ENCODE measurements at places on chromosomes 13 and 19.

DNA sequence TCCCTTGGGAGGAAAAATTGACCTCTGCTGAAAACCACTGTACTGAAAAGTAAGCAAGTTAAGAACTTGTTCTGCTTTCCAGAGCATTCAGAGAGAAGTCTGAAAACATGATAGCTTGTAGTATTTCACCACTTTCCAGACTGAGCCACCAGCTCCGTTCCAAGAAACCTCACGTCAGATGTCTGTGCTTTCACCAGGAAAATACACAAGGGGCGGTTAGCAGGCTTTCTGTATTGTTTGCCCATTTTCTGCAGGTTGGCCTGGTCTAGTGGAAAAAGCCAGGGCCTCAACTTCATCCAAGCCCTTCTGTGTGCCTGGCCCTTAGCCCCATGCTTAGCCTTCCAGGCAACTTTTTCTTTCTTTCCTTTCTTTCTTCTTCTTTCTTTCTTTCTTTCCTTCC, 36.4 kb downstream of the RXFP2 start:
- DNase-seq, result no peak

GRCh38 chr19:32877323-32877912, 7.9 kb upstream of the SLC7A9 start:
- no peak for DNase-seq

GRCh38 chr13:45545686-45546409, 69.7 kb downstream of the ERICH6B start:
- DNase-seq, result no peak

DNA sequence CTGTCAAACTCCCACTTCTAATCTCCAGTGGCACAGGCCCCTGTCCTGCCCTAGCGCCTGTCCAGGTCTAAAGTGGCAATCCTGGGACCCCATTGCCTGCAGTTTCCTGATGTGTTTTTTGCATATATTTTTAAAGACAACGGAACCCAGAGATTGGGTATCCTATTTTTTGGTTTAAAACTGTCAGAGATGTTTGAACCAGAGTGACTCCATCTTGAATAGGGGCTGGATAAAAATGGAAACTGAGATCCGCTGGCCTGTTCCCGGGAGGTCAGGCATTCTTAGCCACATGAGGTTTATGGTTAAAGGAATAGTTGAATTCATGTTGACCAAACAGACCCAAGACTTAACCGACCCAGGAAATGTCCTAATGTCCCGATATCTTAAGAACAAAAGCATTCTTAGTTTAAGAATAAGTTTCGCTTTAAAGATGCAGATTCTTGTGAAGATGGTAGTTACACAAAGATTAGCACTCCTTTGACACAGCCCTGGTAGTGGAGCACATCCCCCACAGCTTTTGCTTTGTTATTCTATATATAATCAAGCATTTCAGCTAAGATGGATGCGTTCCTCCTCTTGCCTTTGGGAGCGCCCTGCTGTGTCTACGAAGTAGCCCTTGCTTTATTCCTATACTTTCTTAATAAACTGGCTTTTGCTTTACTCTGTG, 332.1 kb downstream of the UQCRFS1 start:
- no peak for DNase-seq

DNA sequence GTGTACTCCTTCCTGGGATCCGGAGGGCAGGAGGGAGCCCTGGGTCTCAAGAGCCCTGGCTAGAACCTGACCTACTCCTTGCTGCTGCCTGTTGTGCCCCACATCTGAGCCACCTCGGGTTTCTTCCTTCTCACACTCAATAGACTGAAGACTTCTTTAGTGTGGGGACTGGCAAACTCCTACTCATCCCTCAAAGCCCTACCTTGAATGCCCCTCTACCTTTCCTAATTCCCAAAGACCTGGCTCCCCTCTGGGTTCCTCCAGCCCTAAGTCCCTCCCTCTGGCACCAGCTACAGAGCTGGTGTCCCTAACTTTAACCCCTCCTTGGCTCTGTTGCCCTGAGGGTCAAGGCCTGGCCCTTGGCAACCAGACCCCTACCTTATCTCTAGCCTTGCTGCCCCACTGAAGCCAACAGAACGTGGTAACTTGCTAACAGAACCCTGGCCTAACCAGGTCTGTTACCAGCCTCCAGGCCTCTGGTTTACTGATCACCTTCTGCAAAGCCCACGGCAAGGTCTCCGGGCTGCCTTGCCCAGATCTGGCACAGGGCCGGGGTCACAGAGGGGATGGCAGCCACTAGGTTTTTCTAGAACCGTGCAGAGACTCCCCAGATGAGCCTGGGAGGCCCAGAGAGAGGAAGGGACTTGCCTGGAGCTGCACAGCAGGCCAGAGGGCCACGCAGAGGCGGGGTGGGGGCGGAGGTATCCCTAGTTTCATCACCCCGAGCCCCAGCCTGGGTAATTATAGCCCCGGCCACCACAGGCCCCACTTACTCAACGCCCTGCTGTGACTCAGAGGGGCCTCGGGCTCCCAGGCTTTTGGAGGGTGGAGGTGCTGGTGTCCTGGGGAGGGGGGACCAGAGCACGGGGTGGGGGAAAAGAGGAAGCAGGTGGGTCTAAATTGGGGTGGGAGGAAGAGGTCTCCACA, 15.3 kb downstream of the ZBTB7A start:
- DNase-seq, result peak; percentile 63

GRCh38 chr13:75426421-75426820, 55.5 kb downstream of the TBC1D4 start:
- DNase-seq, result no peak

DNA sequence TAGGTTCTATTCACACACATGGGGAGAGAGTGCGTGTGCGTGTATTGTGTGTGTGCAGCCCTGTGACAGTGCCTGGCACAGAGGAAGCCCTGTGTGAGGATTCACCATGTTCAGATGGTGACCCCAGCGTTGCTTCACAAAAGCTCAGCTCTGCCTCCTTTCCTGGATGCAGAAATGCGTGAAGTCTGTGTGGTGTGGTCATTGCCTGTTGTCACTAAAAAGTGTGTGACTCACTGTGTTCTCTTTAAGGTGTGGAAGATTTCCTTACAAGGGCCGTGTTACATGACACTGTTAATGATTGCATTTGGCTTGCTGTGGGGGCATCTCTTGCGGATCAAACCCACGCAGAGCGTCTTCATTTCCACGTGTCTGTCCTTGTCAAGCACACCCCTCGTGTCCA, 19.5 kb upstream of the DCUN1D2 start:
- no peak for DNase-seq

GRCh38 chr19:12880551-12881171, 588 bp downstream of the DNASE2 start:
- DNase-seq, result no peak

DNA sequence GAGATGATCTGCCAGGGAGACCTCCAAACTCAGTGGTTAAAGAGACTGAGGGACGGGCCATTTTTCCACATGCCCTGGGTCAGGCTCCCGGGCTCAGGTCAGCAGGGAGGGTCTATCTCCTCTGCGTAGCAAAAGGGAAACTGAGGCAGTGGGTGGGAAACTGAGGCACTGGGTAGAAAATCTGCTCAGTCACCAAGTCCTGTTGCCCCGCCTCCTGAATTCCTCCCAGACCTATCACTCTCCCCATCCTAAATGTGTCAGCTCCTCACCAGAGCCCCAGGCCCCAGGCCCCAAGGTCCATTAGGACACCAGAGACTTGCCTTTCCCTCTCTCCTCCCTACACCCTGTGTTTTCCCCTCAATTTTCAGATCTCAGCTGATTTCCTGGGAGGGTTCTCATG, 2.4 kb downstream of the CD320 start:
- no peak for DNase-seq

- no peak for DNase-seq
Observed at GRCh38 chr19:58417071-58417470, 8.6 kb downstream of the ZNF584 start.

GRCh38 chr19:6035026-6035425, 57.1 kb upstream of the RANBP3 start:
- no peak for DNase-seq

DNA sequence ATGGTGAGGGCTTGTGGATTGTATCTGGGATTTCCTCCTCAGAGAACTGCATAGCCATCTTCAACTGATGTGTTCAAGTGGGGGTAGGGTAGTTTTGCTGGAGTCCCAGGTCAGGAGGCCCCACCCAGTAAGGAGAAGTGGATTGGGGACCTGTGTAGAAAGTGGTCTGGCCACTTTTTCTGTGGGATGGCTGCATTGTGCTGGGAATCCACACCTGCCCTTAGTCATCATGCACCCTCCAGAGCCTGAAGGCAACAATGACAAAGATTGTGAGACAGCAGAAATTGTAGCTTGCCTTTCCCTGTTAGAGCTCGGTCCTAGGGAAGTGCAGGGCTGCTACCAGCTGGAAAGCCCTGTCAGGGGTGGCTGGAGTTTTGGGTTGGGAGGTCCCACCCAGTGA, 255.4 kb downstream of the NDFIP2 start:
- DNase-seq, result no peak

DNA sequence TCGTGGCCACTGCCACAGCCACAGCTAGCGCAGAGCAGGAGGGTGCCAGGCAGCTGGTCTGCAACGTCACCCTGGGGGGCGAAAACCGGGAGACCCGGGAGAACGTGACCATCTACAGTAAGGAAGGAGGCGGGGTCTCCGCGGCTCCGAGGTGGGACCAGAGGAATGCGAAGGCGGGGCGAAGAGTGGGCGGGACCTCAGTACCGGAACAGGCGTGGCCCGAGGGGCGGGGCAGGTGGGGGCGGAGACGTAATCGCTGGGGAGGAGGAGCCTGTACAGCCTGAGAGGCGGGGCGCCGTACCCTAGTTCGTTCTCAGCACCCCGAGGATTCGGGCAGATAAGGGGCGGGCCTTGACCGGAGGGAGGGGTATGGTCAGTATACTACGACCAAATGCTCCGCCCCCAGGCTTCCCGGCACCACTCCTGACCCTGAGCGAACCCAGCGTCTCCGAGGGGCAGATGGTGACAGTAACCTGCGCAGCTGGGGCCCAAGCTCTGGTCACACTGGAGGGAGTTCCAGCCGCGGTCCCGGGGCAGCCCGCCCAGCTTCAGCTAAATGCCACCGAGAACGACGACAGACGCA, 2.5 kb downstream of the ICAM5 start:
- DNase-seq, result peak; percentile 88

GRCh38 chr13:103288114-103288513, 221.9 kb upstream of the SLC10A2 start:
- DNase-seq, result no peak

DNA sequence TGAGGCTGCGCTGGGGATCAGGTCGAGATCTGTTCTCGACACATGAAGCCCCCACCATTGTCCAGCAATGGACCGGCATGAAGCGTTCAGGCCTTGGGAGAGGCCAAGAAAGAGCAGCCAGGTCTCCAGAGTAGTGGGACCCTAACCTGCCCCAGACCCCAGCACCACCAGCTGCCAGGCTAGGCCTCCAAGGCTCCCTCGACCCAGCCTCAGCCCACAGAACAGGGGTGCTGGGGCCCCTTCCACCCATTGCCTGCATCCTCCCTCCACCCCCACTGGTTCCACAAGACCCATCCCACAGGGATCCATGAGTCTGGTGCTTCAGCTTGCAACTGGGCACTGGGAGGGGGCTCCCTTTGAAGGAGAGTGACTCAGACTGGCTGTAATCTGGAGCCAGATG, 120.3 kb downstream of the TUBA3C start:
- DNase-seq, result no peak

GRCh38 chr19:21109116-21109515, 27.1 kb downstream of the ZNF714 start:
- DNase-seq, result no peak

GRCh38 chr19:50461066-50461875, 15.0 kb upstream of the EMC10 start:
- DNase-seq, result peak; percentile 70

DNA sequence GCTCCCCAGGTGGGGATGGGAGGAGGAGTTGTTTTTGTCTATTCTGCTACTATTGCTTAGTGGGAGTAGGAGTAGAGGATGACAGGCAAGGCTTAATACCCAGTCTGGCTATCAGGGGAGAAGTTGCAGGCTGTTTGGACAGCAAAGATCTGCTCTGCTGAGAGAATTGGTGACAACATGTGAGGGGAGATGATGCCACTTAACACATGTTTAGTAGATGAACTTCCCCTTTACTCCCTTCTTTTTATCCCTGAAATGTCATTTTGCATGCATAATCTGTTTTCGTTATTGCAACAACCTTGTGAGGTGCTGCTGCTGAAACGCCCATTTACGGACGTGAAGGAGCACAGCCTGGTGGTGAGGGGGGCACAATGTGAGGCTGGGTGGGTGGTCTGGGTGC, 3.0 kb upstream of the CYP4F12 start:
- no peak for DNase-seq

GRCh38 chr19:18597809-18598660, 8.6 kb downstream of the CRLF1 start:
- no peak for DNase-seq

GRCh38 chr19:39407410-39407659, 688 bp downstream of the ZFP36 start:
- no peak for DNase-seq

DNA sequence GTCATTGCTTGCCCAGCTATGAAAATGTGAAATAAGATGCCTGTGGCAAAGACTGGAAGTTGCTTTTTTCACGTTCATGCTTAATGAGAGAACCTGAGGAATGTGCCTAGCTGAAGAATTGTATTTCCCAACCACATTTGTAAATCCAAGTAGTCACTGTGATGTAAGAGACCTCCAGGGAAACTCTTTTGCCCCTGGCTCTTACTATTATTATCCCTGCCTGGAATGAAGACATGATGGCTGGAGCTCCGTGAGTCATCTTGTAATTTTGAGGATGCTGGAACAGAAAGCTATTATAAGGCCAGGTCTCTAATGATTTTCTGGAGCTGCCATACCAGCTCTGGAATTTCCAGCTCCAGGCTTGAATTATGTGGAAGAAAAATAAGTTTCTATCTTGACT, 894.3 kb downstream of the DIAPH3 start:
- DNase-seq, result no peak

- no peak for DNase-seq
Observed at GRCh38 chr13:98301721-98302120, 124.7 kb upstream of the RNF113B start.

GRCh38 chr13:97148894-97149293, 73.2 kb upstream of the MBNL2 start:
- DNase-seq, result no peak

DNA sequence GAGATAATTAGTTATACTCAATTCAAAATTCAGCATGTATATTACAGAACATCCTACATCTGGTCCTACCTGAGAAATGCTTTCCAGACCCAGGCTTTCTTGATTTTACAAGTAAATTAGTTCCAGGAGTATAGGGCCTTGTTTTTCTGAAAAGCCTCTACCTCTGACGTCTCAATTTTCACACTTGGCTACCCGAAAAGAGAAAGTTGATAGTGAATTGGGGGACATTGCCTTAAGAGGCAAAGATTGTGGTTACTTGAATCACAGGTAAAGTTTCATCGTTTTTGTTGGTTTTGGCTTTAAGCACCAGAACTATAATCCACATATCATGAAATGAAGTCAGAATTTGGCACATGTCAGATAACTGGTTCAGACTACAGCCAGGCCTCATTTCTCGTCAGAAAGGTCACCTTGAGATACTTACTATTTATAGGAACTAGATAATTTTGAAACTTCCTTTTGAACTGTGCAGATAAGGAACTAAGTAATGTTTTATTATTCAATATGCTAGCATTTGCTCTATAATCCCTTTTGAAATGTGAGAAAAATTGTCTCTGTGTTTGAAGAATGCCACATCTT, 30.8 kb downstream of the FAM124A start:
- no peak for DNase-seq

- no peak for DNase-seq
Observed at GRCh38 chr13:33152389-33152788, 133.2 kb downstream of the STARD13 start.

- DNase-seq, result peak; percentile 58
Observed at GRCh38 chr19:16571822-16572331, 338 bp downstream of the SLC35E1 start.

- no peak for DNase-seq
Observed at GRCh38 chr13:27138457-27139093, 33.0 kb downstream of the USP12 start.

Data from activated T-cell treated with anti-CD3 and anti-CD28 coated beads, Interleukin-2, amount 50 U/mL, for 72 hours (primary cell).